ENCODE measurements at places on chromosomes 4 and X.

DNA sequence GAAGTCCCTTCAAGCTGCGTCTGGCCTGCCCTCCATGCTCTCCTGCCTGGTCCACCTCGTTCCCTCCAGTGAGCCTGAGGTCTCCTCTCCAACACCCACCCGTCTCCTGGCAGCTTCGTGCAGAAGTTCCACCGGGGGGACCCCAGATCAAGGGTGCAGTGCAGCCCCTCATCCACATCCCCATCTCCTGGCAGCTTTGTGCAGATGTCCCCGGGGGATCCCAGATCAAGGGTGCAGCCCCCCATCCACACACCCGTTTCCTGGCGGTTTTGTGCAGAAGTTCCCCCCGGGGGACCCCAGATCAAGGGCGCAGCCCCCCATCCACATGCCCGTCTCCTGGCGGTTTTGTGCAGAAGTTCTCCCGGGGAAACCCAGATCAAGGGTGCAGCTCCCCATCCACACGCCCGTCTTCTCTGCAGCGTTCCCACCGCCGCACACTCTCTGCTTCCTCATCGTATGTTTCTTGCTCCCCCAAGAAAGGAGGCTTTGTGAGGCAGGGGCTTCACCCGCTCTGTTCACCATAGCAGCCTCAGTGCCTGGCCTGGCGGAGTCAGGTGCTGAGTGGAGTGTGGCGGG lies 35.7 kb downstream of the PIGG start:
- no peak for DNase-seq

DNA sequence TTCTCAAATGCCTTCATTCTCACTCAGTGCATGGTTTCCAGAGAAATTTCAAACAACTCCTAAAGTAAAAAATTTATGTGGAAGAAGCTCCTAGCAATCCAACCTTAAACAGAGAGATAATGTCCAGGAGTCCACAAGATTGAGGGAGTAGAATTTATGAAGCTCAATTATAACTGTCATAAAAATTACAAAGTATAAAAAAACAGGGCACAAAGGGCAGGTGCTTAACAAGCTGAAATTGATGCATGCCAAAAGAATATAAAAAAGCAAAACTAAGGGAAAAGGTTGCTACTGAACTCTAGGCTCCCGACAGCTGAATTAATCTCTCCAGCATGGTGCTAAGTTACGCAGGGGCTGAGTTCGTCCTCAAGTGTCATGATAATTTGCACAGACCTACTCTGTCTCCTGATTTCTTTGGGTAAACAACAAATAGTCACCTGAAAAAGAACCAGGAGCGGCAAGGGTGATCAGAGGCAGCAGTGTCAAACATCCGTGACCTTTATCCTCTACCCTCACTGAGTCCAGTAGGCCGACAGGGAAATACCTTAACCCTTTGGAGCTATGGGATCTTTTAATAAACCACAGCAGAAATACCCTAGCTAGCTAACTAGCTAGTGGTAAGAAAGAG lies 47.2 kb upstream of the RELL1 start:
- no peak for DNase-seq

DNA sequence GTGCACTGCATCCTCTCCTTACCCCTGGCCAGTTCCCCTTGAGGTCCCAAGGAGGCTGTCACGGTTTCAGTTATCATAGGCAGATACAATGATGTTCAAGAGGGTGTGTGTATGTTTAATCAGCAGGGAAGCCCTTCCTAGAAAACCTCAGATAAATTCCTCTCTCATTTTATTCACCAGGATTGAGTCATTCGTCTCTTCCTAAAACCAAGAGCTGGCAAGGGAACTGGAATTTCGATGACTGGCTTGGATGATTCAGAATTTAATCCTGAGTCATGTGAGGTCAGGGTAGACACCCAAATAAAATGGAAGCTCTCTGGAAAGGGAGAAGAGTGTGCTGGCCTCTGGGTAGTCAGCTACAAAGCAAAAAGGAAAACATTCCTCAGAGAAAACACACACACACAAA lies 106.2 kb upstream of the RAPGEF2 start:
- no peak for DNase-seq

DNA sequence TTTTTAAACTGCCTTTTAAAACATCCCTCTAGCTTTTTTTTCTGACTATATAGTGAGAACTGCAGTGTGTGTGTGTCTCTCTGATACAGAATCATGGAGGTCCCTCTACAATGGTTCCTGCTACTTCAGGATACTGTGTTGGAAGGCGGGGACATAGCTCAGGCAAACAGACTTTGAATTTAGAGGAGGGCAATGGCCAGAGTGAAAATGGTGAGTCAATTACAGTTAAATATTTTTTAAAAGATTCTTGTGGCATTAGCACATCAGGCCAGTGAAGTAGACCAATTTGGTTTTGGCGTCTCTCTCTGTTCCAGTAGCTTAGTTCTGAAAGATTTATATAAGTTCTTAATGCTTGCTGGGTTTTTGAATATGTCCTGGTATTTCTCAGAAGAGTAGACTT lies 47.1 kb downstream of the ALG13 start:
- DNase-seq: no peak

DNA sequence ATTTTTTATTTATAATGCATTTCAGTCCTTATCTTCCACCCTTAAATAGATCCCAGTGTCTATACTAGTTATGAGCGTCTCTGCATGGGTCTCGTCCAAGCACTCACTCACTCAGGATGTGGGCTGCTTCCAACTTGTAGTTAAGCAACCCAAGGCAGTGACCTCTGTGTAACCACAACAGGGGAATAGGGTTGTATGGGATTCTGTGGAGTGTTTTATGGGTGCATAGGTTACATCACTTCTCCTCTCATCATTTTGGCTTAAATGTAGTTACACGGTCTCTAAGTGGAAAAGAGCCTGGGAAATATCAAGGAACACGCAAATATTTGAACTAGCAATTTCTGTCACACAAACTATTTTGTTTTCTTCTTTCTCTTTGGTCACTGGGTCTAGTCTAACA lies 931.0 kb downstream of the STIM2 start:
- DNase-seq: no peak

DNA sequence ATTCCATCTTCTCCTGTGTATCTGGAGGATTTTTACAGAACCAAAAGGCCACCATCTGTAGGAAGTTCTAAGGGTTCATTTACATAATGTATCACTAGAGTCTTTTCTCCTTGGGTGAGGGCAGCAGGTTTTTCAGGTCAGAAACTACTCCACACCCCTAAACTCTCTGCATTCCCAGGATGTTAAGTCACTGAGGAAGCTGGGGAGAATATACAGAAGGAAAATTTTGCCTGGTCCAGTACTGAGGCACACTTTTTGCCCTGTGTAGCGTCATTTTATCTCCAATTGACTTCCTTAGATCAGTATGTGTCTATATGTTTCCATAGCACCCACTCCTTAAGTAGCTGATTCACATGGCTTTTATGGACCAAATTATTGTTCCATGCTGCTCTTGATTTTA lies 17.0 kb downstream of the XKRX start:
- no peak for DNase-seq

DNA sequence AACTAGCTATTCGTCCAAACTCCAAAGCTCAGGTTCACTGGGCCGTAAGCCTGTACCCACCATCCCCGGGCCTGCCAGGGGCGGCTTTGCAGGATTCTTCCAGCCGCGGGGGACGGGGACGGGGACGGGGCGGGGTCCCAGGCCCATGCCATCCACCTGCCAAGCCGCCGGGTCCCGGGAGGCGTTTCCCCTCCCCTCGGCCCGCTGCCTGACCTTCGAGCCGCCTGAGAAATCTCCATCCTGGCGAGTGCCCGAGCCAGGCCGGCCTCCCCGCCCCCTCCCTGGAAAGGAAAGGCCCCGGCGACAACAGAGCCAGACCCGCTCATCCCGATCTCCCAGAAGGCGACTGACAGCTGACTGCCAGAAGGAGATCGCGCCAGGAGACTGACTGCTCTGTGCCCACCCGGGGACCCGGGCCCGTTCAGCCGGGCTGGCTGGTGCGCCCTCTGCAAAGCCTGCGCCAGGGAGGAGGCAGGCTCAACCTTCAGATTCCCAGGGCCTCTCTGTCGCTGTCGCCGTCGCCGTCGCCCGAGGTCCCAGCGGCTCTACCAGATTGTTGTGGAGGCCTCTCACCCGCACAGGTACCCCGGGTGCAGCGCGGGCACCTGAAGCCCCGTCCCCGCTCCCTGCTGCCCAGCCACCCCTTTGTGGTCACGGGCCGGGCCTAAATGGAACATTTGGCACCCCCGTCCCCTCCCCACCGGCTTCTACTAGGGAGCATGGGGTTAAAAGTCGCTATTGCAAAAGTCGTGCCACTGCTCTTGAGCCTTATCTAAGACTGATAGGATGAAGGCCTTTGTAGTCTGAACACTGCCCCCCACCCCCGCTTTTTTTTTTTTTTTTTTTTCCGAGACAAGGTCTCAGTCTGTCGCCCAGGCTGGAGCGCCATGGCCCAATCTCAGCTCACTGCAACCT lies at the start of gene RGN:
RGN (plus strand) TSS at position 315 of the 915 bp plus-strand sequence. CDS start 2,702 bp downstream, outside the sequence.
- no peak for DNase-seq

- DNase-seq: no peak
Measured at GRCh38 chr4:14582677-14583076, 419.6 kb upstream of the CPEB2 start.

DNA sequence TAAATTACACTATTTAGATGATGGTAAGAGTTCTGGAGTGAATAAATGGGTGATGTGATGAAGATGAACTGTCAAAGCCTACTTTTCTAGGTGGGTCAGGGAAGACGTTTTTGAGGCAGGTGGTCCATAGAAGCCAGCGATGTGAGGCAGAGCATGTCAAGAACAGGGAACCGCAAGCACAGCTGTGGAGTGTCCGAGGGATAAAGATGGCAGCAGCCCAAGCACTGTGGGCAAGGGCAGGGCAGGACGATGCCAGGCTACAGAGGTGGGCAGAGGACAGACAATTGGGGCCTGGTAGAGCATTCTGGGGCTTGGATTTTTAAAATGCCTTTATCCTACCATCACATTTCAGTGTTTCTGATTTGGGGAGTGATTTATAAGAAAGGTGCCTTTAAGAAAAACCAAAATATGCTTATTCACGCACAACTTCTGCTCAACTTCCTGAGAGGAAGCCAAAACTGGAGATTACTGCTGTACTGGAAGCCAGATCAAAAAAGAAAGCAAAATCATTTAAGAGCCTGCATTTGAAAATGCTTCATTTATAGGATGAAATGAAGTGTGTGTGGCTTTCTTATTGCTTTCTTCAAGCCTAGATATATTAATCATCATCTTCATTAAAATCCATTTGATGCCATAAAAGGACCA lies 119.0 kb upstream of the WDR17 start:
- DNase-seq: no peak

DNA sequence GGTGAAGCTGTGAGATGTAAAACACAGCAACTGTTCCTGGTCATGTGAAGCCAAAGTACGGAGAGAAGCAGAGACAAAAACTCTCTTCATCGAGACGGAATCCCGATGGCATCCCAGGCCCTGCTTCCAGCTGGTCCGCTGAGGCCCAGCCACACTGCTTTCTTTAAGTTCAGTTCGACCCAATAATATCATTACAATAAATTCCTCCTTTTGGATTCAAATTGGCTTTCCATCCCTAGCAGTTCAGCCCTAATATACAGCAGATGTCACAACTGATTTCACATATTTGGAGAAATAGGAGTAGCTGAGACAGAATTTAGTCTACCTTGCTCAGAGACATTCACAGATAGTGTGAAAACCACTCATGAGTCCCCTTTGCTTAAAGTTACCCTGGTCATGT lies 98.3 kb upstream of the SPRY1 start:
- no peak for DNase-seq

DNA sequence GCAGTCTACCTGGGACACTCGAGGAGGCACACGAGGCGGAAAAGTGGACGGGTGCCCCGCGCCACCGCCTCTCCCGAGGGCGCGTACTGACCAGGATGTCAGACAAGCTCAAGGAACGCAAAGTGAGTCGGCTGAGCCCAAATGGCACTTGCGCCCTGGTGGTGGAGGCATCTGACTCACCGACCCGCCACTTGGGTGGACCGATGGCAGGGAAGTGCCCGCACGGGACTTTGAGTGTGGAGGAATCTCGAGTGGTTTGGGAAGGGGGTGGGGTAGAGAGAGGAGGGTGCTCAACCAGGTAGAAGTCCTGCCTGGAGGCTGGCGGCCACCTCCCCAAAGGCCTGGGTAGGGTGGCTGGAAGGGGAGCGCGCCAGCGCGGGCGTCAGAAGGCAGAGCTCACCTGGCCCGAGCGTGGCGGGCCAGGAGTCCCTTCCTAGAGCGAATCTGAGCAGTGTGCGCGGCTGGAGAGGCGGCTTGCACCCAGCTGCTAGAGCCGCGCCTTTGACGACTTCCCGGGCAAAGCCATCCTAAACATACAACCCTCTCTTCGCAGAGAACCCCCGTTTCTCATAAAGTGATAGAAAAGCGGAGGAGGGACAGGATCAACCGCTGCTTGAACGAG lies 655 bp downstream of the HELT start:
- DNase-seq: no peak

DNA sequence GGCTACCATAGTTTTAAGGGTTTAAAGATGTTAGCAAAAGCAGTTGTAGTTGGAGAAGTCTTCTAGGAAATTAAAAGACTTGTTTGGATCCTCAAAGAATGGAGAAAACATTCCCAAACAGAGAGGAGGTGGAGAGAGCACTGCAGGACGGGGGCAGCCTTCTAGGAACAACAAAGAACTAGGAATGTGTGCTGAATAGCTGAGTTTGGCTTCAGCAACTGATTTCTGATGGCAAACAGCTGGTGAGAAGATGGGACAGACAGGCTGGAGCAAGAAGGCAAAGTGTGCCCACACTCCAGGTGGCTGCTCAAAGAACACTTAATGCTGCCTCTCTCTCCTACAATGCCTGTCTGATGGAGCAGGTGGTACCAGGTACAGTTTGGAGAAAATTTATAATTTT lies 1331.1 kb downstream of the ADGRL3 start:
- no peak for DNase-seq

GRCh38 chr4:78671903-78672815 lies 104.0 kb upstream of the BMP2K start:
- DNase-seq: no peak

DNA sequence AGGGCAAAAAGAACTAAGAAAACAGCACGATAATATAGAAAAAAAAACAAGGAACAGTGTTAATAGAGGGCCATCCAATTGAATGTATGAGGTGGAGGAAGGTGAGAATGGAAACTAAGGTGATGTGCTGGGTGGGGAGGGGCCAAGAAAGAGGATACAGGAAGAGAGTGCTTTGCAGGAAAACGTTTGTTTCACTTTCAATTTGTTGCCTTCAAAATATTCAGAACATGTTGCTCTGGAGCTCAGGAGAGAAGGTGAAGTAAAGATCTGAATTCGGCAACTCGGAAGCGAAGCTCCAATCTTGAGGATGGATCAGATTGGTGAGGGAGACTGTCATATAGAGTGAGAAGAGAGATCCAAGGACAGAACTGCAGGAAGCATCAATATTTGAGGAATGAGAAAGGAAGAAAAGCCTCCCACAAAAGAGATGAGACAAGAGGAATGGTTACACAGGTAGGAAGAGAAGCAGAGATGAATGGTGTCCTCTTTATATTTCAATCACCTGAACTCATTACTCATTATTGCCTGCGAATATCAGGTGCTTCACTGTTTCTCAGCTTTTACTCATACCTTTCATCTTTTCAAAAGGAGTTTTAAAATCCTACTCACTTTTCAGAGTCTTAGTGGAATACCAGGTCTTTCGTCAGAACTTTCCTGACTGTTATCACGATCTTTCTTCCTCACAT lies 14.7 kb upstream of the SEC24D start:
- DNase-seq: peak; percentile 5

- no peak for DNase-seq
Measured at GRCh38 chrX:129404670-129405008, 118.7 kb downstream of the SMARCA1 start.

GRCh38 chrX:38627683-38628082 lies 66.3 kb downstream of the TSPAN7 start:
- DNase-seq: no peak

- peak; percentile 32 for DNase-seq
Measured at GRCh38 chr4:104491481-104492182, 3.1 kb downstream of the CXXC4 start.

GRCh38 chr4:105979506-105979905 lies 84.2 kb downstream of the NPNT start:
- DNase-seq: no peak

- no peak for DNase-seq
Measured at GRCh38 chr4:47287735-47288134, 175.8 kb downstream of the COMMD8 start.

Data from T-helper 9 cell (primary cell).